ENCODE measurements at places on chromosomes 6 and 20.
A peak's percentile ranks its signal among the peaks of the same experiment; 100 is the strongest.

DNA sequence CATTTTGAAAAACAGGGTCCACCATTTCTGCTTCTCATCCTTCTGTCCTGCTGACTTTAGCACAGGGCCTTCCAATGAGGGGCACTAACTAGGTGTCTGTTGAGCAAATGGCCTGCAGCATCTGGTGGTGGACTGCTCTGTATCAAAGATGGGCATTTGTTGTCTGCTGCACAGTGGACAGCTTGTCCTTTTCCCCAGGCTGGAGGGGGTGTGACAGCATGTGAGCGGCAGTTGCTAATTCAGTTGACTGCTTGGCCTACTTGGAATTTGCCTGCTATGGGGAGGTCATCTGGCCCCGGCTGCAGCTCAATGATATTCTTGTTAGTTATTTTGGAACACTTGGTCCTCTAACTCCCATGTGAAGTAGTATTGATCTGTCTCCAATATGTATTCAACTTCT lies 93.7 kb downstream of the SH3BGRL2 start:
- no peak for DNase-seq

GRCh38 chr6:102398788-102399390 lies 1005.4 kb downstream of the GRIK2 start:
- DNase-seq: no peak

DNA sequence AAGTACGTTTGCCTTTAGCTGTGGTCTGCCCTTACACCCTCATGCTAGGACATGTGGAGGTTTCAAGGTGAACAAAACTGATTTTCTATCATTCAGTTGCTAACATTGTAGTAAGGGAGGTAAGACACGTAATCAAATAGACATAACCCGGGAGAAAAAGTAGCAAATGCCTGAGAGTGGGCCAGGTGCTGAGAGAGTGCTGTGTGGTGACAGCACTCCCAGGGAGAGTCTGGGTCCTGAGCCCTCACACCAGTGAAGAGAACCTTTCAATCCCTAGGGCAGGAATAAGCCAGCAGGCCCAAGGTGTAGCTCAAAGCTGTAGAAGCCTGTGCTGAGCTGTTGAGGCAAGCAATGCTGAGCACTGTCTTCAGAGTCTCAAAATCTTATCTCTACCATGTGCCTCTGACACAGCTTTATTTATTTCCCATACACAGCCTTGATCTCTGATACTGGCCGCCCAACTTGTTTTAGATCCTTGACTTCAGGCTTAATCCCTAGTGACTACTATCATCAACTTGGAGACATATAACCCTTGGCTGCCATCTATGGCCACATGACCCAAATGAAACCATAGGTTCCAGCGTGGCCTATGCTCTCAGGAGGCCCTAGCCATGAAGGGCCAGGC lies 55.2 kb downstream of the TPD52L1 start:
- DNase-seq: no peak

DNA sequence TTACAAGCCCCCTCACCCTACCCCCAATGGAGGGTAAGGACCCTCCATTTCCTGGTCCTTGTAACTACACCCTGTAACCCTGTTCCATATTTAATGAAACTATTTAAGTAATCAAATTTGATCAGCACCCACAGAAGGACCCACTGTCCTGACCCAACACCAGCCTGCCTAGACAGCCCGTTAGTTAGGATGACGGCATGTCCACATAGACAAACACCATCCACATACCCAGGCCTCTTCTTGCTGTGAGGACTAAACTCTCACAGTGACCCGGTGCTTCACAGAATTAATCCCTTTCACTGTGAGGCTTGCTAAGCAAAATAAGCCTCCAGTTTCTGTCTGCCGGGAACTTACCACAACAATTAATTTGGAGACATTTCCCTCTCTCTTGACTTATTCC lies 32.8 kb upstream of the FOXQ1 start:
- DNase-seq: no peak

DNA sequence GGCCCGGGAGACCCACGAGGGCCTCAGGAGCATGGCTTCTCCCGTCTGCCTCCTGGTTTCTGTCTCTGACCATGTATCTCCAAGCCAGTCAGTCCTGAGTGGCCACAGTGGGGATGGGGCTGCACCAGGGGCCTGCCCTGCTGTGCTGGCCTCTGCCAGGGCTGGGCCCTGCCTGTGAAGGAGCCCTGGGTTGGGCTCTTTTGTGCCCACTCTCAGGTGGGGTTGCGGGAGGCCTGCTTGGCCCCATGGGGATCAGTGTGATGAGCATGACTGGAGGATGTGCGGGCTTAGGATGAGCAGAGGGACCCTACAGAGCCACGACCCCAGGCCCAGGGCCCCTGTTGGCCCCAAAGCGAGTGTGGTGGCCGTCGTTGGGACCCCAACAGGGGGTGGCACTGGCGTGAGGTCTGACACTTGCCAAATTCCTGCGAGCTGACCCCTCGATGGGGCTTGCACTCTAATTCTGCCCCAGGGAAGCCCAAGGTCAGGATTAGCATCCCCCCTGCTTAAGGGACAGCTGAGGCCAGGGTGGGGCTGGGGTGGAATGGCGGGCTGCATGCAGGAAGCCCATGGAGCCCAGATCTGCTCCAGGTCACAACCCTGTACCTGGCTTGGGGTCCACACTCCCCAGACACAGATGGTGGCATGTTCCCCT lies 90.0 kb upstream of the BHLHE23 start:
- peak; percentile 13 for DNase-seq

DNA sequence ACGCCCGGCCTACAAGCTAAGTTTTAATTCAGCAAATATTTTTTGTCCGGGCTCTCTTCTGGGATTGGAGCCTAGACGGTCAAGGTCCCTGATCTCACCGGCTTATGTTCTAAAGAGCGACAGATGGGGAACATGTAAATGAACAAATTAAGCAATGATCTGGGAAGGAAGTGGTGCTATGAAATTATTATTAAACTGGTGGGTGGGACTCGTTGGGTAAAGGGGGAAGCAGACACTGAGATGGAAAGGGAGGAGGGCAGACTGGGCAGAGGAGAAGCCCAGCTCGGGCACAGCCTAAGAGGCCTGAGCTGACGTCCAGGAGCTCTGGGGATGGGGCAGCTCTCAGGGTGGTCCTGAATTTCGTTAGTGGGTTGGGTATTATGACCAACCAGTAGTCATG lies 81.8 kb upstream of the AGPAT4 start:
- DNase-seq: no peak

DNA sequence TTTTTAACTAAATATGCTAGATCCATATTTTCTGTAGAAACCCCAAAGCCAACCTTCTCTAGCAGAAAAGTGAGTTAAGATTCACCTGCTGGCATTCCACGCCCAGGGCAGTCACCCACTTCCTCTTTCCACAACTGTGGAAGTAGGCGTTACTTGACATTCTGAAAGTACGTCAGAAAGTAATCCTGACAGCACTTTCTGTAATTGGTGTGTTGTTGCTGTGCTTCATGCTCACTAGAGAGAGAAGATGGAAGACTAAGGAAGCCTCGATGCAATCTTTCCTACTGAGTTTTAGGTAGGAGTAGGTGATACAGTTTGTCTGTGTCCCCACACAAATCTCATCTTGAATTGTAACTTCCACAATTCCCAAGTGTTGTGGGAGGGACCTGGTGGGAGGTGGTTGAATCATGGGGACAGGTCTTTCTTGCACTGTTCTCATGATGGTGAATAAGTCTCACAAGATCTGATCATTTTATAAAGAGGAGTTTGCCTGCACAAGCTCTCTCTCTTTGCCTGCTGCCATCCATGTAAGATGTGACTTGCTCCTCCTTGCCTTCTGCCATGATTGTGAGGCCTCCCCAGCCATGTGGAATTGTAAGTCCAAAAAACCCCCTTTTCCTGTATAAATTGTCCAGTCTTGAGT lies 101.1 kb downstream of the MAP3K7 start:
- DNase-seq: no peak

DNA sequence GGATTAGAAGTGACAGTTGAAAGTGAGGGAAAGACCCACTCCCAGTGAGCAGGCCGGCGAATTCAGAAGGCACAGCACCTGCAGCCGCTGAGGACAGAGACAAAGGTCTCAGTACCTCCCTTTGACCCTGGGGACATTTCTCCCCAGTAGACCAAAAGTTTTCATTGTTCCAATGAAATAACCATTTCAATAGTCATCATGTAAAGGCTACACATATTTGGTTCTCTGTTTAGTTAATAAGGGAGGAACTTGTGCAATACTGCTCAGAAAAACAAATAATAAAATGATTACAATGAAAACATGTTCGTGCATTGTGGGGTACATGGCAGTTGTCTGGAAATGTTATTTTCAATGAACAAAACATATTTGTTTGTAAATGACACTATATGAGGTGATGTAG lies 52.5 kb downstream of the EDN1 start:
- DNase-seq: no peak

- DNase-seq: no peak
Observed at GRCh38 chr6:52532457-52532856, 44.4 kb downstream of the TRAM2 start.

DNA sequence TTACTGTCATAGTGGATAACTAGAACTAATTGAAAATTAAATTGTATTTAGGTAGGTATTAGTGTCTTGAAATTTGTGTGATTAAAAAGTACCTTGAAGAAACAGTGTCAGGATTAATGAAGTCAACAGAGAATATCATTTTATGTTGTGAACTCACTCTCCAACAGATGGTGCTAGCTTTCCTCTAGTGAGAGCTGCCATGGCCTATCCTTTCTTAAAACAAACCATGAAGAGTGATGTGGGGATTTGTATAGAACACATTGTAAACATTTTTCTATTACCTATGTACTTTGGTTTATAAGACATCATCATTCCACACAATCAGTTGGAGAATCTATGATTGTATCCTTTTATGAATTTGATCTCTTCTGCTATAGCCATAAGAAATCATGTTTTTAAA lies 4.8 kb upstream of the SRSF12 start:
- DNase-seq: no peak

DNA sequence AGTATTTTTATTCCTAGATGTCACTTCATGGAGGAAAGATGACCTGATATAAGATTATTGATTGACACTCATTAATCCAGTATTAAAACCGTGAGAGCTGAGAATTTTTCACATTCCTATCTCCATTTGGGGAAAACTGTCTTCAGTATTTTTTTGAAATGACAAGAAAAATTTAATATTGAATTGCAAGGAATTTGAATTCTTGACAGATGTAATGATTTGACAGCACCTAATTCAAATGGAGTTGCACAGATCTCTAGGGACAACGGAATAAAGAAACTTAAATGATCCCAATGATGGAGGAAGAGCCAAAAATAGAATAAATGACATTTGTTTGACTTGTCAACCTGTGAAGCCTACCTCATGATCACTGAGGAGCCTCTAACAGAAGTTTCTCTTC lies 1591.4 kb downstream of the HACE1 start:
- DNase-seq: no peak

DNA sequence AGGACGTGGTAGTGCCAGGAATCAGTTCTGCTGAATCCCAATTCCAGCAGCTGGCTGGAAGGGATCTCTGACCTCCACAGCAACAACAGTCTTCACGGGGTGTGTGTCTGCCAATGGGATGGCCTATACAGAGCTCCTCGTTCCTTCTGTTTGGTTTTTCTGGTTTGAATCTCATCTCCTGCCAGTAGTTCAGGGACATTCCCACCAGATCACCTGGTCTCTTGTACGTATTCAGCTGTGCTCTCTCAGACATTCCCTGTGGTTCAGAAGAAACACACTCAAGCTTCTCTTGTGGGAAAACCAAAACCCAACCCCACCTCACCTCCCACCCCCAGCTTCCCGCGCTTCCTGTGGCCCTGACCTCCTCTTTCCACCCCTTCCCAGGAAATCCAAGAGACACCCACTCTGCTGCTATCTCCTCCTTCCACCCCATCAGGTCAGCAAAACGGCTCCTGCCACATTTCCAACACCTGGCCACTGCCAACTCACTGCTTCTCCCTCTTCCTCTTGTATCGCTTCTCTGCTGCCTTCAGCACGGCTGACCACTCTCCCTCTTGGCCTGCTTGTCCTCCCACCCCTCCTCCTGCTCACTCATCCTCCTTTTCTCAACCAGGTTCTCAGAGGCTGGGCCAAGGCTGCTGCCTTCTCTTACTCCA lies 63.3 kb upstream of the PTGIS start:
- no peak for DNase-seq

DNA sequence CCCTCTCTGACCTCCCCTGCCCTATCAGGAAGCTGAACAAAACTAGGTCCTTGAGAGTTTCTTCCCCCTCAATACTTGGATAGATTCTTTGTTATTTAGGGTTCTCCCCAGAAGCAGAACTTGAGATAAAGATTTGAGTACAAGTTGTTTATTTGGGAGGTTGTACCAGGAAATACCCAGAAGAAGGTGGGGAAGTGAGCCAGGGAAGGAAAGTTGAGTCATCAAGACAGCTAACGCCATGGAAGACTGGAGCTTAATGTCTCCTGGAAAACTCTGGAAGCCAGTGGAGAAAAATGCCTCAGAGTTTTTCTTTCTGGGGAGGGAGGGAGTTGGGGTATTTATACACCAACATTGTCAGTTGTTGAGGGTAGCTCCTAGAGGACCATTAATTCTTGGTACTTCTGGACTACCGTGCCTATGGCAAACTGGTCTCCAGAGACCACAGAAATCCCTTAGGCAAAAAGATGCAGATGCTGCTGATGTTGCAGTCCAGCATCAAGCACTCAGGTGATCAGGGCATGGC lies 102.6 kb upstream of the ZFP64 start:
- DNase-seq: no peak

- DNase-seq: no peak
Observed at GRCh38 chr6:24951811-24952299, 16.1 kb upstream of the RIPOR2 start.

DNA sequence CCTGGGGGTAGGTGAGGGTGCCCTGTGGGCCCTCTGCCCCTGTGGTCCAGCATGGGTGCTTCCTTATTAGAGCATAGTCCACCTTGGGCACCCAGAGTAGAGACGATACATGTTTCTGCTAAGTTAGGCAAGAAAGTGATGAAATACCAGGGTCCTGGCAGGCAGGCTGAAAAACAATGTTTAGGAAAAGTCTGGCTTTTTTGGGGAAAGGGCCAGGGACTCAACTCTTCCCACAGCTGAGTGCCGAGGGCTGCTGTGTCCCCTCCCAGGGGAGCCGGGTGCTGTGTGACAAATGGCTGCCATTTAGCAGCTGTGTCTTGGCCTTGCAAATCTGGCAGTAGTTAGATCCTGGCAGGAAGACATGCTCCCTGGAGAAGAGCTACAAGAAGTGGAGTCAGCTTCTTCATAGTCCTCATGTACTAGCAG lies 61.5 kb downstream of the RREB1 start:
- no peak for DNase-seq

DNA sequence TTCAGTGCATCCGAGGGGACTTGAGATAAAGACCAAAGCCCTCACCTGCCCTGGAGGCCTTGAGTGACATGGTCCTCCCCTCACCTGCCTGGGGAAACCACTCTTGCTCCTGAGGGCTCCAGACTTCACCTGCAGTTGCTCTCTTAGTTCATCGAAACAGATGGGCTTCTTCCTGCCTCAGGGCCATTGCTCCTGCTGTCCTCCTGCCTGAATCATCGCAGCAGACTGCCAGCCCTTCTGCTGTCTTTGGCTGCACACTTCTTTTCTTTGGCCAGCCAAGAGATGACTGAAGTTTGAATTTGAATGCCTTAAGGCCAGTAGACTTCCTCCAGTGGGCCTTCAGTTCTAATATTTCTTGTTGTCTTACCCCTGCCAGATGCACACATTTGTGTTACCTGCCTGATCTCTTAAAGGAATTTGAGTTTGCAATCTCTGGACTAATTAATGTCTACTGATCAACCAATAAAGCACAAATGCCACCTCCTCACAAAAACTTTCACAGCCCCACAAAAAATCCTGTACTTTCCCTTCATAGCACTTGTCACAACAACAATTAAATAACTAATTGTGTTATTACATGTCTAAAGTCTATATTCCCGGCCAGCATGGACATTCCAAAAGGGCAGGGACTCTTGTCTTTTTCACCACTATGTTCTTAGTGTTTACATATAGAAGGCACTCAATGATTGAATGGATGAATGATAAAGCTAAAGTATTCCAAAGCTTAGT lies 56.7 kb upstream of the SGK1 start:
- DNase-seq: no peak
